ENCODE measurements at places on chromosomes 2 and 18.

DNA sequence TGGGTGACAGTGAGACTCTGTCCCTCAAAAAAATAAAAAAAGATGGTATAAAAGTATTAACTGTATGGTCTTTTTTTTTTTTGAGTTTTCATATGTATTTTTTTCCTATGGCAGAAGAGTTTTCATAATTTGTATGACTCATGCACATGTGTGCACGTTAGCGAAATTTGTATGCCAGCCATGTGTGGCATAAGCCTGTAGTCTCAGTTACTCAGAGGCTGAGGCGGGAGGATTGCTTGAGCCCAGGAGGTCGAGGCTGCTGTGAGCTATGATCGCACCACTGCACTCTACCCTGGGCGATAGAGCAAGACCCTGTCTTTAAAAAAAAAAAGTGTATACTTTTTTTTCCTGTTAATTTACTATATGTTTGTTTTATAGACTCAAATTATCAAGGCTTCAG lies 160.8 kb downstream of the TGIF1 start:
- H3K4me3 ChIP-seq = no peak overlapping the region
- H3K27ac ChIP-seq = no peak overlapping the region
- no peak for DNase-seq

GRCh38 chr2:188984680-188985079 lies 10.5 kb downstream of the COL3A1 start:
- no peak overlapping the region for H3K27ac ChIP-seq
- no peak for DNase-seq
- H3K27me3 ChIP-seq = no peaks in the 10 kb centered on the region
- H3K4me1 ChIP-seq = no peaks in the 10 kb centered on the region
- H3K4me3 ChIP-seq = no peak overlapping the region
- H3K36me3 ChIP-seq = no peaks in the 10 kb centered on the region

GRCh38 chr18:12443551-12443950 lies 35.8 kb downstream of the PRELID3A start:
- H3K4me3 ChIP-seq = no peak overlapping the region
- DNase-seq = no peak
- H3K27ac ChIP-seq = no peak overlapping the region
- H3K36me3 ChIP-seq = no peaks in the 10 kb centered on the region
- H3K4me1 ChIP-seq = no peaks in the 10 kb centered on the region

GRCh38 chr2:221254299-221254698 lies 317.8 kb downstream of the EPHA4 start:
- no peak for DNase-seq
- no peaks in the 10 kb centered on the region for H3K36me3 ChIP-seq
- no peak overlapping the region for H3K4me3 ChIP-seq
- H3K27ac ChIP-seq = no peak overlapping the region

DNA sequence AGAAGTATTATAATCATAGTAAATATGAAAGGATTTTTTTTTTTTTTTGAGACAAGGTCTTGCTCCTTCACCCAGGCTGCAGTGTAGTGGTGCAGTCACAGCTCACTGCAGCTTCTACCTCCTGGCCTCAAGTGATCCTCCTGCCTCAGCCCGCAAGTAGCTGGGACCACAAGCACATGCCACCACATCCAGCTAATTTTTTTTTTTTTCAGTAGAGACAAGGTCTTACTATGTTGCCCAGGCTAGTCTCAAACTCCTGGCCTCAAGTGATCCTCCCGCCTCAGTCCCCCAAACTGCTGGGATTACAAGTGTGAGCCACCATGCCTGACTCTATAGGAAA lies 301.6 kb upstream of the STON1 start:
- no peaks in the 10 kb centered on the region for H3K27me3 ChIP-seq
- H3K36me3 ChIP-seq = no peaks in the 10 kb centered on the region
- no peak overlapping the region for H3K27ac ChIP-seq
- no peaks in the 10 kb centered on the region for H3K4me1 ChIP-seq
- no peak overlapping the region for H3K4me3 ChIP-seq
- DNase-seq = no peak

GRCh38 chr2:133012847-133013734 lies 343.1 kb upstream of the LYPD1 start:
- H3K27me3 ChIP-seq = no peaks in the 10 kb centered on the region
- no peaks in the 10 kb centered on the region for H3K4me1 ChIP-seq
- no peaks in the 10 kb centered on the region for H3K36me3 ChIP-seq
- no peak for DNase-seq

DNA sequence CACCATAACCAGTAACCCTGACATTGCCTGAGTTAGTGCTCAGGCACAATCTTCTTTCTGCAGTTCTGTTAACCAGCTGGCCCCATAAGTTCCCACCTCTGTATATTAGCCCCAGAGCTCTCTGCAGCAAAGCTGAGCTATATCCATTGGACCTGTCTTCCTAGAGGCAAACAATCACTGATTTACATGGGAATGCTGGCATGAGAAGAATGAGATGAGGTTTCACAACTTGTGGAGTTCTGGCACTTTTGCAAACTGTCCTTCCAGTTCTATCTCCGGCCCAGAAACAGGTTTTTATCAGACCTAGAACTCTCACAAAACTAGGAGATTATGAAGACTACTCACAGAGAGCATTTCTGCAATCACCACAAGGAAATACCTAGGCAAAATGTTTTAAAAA lies 7.9 kb upstream of the CCBE1 start:
- H3K36me3 ChIP-seq = no peaks in the 10 kb centered on the region
- H3K4me3 ChIP-seq = no peak overlapping the region
- H3K4me1 ChIP-seq = no peaks in the 10 kb centered on the region
- peaks cover 10% of the 10 kb centered on the region for H3K27me3 ChIP-seq

DNA sequence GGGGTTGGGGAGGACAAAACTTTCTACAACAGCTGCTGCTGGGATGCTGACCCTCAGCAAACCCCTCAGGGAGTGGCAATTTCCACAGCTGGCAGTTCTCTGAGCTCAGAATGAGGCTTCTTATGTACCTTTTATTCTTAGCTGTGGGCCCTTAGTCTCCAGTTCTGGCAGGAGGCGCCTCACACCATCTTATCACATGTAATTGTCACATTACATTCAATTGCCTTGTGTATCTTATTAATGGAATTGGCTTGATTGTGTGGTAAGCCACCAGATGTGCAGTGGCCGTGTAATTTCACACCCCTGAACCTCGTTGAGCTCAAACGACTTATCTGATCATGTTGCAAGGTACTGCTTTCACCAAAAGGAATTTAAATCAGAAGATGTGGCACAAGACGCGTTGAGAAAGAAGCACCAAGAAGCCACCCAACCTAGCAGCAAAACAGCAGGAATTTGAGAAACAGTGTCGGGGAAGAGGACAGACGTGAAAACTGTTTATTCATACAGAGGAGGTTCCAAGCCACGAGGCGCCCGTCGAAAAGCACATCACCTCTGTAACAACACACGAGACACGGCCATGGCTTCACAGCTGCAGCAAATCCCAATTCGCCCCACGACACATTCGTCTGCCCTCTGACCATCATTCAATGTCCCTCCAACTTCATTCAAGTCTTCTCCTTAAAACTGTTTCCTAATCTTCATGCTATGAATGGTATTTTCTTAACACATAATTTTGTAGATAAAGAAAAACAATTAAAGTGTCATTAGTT lies 53.6 kb upstream of the LPIN2 start:
- H3K4me1 ChIP-seq = peaks cover 34% of the 10 kb centered on the region
- no peak overlapping the region for H3K4me3 ChIP-seq
- peaks cover 4% of the 10 kb centered on the region for H3K36me3 ChIP-seq
- no peak for DNase-seq
- no peak overlapping the region for H3K27ac ChIP-seq

- H3K4me1 ChIP-seq = no peaks in the 10 kb centered on the region
- H3K4me3 ChIP-seq = no peak overlapping the region
- no peak overlapping the region for H3K27ac ChIP-seq
- no peak for DNase-seq
- H3K36me3 ChIP-seq = no peaks in the 10 kb centered on the region
Observed at GRCh38 chr2:40192864-40193669, 258.8 kb downstream of the SLC8A1 start.

DNA sequence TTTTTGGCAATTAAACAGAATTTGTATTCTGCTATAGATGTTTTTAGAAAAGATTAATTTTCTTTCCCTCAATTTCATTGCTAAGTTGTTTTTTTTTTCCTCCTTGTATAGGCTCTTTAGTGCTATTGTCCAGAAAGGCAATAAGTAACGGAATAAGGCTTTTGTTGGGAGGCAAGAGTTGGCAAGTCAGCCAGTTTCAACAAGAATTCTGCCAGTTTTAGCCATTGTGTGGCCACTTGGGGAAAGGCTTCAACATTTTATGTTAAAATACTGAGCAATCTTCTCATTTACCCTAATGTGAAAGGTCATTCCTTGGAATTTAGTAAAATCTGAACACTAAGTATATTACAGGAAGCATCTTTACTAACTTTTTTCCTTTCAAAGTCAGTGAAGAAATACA lies 9.6 kb downstream of the CALCRL start:
- DNase-seq = no peak
- H3K4me1 ChIP-seq = no peaks in the 10 kb centered on the region
- H3K27me3 ChIP-seq = no peaks in the 10 kb centered on the region
- no peaks in the 10 kb centered on the region for H3K36me3 ChIP-seq
- H3K27ac ChIP-seq = no peak overlapping the region
- no peak overlapping the region for H3K4me3 ChIP-seq

- no peak for DNase-seq
- no peak overlapping the region for H3K27ac ChIP-seq
Observed at GRCh38 chr18:37636831-37637477, 71.4 kb upstream of the CELF4 start.

- peaks cover 5% of the 10 kb centered on the region for H3K4me1 ChIP-seq
- H3K27ac ChIP-seq = no peak overlapping the region
- H3K36me3 ChIP-seq = no peaks in the 10 kb centered on the region
- no peak for DNase-seq
Observed at GRCh38 chr18:12283666-12284065, 24.4 kb upstream of the TUBB6 start.

DNA sequence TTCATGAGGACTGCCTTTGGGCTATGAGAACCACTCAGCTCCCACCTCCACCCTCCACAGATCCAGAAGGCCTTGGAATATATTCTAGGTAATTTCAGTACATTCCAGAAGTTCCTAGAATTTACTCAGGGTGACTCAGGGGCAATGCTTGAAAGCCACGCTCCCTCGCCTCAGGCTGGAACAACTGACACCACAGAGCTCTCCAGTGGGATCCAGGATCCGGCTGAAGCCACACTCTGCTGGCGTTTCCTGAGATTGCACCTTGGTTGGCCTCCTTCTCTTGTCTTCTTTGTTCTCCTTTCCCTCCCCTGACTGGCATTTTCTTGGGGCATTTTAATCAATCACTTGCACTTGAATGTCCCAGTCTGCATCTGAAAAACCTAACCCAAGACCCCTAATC lies 92.6 kb upstream of the KCNE4 start:
- no peaks in the 10 kb centered on the region for H3K36me3 ChIP-seq
- no peaks in the 10 kb centered on the region for H3K27me3 ChIP-seq
- H3K27ac ChIP-seq = no peak overlapping the region

DNA sequence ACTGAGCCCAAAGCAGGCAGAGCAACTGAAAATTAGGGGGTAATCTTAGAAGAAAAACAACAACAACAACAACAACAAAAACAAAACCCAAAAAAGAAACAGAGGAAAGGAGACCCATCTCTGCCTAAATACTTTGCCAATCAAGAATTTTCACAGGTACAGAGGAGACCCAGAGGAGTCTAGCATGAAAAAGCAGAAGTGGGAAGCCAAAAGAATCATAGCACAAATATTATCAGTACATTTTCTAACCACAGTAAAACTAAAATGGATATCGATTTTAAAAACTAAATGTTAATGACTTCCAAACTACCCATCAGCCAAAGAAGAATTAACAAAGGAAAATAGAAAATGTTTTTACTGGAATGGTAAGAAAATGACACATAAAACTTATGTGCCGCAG lies 148.1 kb downstream of the BAZ2B start:
- no peak overlapping the region for H3K4me3 ChIP-seq
- H3K27ac ChIP-seq = no peak overlapping the region
- no peaks in the 10 kb centered on the region for H3K4me1 ChIP-seq
- no peaks in the 10 kb centered on the region for H3K36me3 ChIP-seq
- no peaks in the 10 kb centered on the region for H3K27me3 ChIP-seq

DNA sequence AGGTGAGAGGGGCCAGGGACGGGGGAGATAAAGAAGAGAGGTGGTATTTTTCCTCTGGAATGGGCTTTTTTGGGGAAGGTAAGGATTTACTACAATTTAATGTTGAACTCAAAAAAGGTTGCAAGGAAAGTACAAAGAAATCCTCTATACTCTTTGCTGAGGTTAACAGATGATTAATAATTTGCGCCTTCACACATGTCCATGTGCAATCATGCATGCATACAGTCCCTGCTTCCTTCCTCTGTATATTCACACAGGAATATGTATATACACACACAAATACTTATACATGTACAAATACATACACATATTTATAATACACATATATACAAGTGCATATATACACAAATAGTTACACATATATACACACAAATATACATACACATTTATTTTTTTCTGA lies 193.4 kb downstream of the NBAS start:
- no peak overlapping the region for H3K27ac ChIP-seq
- DNase-seq = no peak
- H3K36me3 ChIP-seq = peaks cover 4% of the 10 kb centered on the region
- H3K27me3 ChIP-seq = no peaks in the 10 kb centered on the region

GRCh38 chr2:112144966-112145365 lies 6.8 kb downstream of the FBLN7 start:
- DNase-seq = no peak
- no peaks in the 10 kb centered on the region for H3K4me1 ChIP-seq
- no peak overlapping the region for H3K4me3 ChIP-seq
- no peaks in the 10 kb centered on the region for H3K36me3 ChIP-seq
- H3K27ac ChIP-seq = no peak overlapping the region

GRCh38 chr2:74149570-74150319 lies 2.0 kb upstream of the BOLA3 start:
- H3K4me1 ChIP-seq = peaks cover 26% of the 10 kb centered on the region
- no peaks in the 10 kb centered on the region for H3K27me3 ChIP-seq
- no peak overlapping the region for H3K27ac ChIP-seq
- no peak for DNase-seq
- peaks cover 9% of the 10 kb centered on the region for H3K36me3 ChIP-seq

DNA sequence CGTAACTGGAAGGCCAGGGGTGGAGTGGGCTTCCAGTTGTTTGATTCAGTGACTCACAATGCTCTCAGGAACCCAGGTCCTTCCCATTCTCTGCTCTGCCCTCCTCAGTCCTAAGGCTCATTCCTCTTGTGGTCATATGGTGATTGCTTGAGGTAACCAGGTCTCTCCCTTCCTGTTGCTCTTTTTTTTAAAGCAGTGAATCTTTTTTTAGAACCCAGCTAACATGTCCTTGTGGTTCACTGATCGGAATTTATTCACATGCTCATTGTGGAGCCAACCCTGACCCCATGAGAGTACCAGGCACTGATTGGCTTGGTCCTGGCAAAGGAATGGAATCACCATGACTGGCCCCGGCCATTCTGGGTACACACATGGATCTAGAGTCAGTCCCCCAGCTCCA lies 7.4 kb downstream of the THNSL2 start:
- H3K4me3 ChIP-seq = no peak overlapping the region
- H3K36me3 ChIP-seq = no peaks in the 10 kb centered on the region
- H3K4me1 ChIP-seq = no peaks in the 10 kb centered on the region
- no peak for DNase-seq
- H3K27me3 ChIP-seq = no peaks in the 10 kb centered on the region
- no peak overlapping the region for H3K27ac ChIP-seq

All from T-cell (primary cell).